Inflammatory macrophage treated with lipopolysaccharide for 1 hour (primary cell): ENCODE measurements at places on chromosomes 12 and 14.

DNA sequence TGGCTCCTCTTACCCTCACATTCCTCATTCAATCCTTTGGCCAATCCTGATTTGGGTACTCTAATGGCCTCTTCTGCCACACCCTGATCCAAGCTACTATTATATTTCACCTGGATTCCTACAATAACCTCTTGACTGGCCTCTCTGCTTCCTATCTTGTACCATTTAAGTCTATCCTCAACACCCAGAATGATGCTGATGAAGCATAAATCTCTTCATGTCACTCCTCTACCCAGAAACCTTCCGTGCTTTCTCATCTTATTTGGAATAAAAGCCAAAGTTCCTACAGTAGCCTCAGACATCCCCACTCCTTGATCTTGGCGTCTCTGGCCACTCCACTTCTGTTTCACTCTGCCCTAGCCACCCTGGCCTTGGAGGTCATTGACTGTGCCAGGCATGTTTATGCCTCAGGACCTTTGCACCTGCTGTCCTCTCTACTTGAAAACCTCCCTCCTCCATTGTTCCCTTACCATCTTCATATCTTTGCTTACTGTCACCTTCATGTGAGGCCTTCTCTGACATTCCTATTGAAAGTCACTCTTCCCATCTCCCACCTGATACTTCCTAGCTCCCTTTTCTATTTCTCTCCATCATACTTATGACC, 46.4 kb upstream of the NRXN3 start:
- no peak for DNase-seq

DNA sequence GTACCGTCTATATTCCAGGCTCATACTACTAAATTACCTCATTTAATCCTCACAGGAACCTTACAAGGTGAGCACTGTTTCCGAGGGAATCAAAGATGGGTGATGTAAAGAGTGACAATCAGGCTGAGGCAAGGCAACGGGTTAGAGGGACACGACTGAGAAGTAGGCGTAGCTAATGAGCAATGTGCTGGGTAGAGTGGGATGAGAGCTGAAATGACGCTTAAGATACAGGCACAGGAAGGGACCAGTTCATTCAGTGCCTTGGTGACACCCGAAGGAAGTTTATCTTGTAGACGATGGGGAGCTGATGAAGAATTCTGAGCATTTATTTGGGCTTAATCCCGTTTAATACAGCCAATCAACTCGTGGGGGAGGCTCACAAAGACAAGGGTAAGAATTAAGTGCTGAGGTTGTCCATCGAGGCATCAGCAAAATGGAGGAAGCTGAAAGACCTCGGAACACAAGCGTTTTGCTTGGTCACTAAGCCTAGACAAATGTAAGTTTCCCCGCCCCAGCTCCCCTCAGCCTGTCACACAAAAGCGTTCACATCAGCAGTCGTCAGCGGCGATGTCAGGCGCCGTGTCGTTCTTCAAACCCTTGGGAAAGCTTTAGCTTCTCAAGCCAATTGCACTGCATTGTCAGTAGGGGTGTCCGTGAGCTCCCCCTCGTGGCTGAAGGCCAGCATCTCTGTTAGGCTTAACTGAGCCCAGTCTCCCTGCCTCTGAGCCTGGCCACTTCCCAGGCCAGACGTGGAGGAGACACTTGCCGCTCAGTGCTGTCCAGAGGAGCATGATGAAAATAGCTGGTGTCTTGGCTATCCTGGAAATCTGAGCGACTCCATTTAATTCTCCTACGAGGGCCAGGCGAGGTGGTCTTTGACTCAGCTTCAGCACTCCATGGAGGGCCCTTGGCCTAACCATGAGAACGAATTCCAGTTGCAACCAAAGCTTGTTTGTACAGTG, 288.5 kb upstream of the G2E3 start:
- peak; percentile 42 for DNase-seq

DNA sequence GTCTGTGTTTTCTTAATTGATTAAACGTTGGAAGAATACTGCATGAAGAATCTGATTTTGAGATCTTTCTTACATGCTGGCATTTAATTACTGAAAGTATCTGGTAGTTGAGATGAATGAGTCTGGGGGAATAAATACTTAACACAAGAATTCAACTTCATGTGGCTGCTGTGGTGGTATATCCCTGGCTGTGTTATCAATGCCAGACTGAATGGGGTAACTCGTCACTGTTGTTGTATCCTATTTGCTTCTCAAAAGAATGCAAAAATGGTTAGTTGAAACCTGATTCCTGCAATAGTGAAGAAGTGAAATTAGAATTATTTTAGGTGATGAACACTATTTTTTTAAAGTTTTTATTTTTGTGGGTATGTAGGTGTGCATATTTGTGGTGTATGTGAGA, 72.5 kb downstream of the HMGA2 start:
- DNase-seq = no peak

DNA sequence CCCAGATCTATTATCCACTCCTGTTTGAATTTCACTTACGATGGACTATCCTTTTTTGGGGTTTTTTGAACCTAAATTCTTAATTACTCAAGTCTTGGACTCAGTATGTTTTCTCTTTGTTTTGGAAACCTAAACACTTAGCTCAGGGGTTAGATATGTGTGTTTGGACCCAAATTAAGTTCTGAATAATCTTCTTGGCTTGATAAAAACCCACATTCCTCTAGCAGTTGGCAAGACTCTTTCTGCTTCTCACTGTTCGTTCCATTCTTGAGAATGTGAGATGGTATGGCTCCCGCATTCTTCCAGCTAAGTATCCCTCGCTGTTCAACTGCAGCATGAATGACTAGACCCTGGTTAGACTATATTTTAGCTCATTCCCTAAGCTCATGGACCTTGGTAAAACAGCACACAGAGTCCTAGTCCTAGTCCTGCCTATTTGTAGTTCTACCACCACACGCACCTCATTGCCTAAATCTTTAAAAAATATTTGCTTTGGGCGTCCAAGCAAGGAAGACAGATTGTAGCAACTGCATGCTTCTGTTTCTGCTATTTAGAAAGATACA, 860.0 kb downstream of the RPS29 start:
- no peak for DNase-seq

DNA sequence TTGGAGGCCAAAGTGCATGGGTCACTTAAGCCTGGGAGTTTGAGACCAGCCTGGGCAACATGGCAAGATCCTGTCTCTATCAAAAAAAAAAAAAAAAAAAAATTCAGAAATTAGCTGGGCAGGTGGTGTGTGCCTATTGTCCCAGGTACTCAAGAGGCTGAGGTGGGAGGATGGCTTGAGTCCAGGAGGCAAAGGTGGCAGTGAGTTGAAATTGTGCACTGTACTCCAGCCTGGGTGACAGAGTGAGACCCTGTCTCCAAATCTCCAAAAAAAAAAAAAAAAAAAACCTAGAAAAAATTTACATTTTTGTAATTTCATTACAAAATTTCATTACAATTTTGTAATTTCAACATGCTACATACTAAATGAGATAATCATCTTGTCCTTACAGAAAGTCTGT, 42.7 kb downstream of the SYNE2 start:
- no peak for DNase-seq

DNA sequence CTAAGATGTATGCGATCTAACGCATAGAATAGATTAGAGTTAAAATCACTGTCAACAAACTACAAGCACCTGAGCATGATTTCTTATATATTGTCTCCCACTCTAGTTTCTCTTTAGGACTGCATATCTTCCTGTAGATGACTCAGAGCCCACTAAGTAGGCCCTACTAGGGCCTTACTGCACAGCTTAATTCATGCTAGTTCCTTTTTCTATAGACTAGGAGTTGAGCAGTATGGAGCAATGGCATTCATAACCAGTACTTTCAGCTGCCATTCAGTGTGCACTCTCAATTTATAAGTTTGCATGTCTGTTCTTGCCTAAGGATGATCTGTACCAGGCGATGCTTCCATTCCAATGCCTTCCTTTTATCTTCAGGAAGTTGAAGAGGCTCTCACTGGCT, 103.5 kb downstream of the METTL25 start:
- DNase-seq = no peak

DNA sequence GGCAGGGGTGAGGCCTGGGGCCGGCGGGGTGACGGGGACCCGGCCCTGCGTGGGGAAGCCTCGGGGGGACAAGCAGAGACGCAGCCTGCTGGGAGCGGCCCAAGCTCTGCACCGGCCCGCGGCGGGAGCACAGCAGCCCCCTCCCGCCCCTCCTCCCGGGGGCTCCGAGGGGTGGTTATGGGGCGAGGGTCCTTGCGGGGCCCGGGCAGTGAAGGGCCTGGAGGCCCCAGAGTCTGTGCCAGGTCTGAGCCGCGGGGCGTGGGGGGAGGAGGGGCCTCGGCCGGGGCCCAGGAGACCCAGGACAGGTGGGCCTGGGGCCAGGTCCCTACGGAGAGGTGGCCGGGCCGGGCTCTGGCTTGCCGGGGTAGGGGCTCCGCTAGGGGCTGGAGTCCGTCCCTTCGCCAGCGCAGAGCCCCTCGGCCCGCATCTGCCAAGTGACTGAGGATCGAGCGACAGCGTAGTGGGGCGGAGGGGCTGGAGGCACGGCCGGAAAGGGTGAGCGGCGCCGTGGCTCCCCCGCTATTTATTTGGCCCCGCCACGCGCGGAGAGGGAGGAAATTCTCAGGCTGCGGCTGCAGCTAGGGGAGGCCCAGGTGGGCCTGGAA, 495 bp downstream of the TMEM121 start:
- DNase-seq = no peak

DNA sequence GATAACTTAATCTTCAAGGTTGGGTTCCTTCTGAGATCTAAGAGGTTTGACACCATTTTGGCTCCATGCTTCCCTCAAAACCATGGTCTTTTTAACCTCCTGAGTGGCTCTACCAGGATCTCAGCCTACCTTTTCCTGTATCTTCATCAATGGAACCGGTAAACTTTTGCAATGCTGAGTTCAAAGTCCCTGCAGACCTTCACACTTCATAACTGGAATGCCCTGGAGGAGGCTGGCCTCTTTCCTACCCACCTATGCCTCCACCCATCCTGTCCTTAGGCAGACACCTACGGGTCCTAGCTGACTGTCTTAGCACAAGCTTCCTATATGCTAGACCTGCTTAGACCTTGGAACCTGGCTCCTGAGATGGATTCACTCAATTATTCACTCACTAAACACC, 89.5 kb upstream of the EEA1 start:
- DNase-seq = no peak

DNA sequence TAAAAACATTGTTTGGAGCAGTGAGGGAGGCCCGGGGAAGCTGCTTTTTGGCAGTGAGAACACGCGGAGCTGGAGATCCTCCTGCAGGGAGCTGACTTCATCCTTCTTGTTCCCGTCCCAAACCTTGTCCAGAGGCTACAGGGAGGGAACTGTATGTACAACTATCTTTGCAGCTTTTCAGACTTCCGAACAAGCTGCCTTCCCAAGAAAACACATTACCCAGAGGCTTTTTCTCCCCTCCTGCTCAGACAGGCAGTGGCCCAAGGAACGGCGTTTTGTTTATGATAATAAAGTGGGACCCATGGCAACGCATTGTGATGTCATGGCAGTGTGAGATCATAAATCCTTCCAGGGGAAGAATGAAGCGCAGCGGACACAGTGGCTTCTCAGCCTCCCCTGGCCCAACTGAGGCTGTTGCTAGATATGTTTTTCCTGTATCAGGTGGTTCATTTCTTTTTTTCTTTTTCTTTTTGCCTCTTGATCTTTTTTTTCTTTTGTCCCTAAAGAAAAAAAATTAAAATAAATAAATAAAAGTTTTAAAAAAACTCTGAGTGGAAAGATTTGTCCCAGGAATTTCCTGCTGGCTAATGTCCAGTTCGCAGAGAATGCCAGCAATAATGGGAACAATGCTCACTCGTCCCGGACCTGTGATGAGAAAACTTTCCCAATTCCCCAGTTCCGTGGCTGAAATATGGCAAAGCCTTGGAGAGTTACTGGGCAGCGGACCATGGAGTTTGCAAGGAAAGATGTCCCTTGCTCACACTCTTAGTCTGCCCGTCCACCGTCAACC, 103.4 kb upstream of the MAP1LC3B2 start:
- DNase-seq = peak; percentile 43

- no peak for DNase-seq
These were observed 106.9 kb upstream of the LRIG3 start for GRCh38 chr12:59027199-59027598.

- peak; percentile 60 for DNase-seq
These were observed 1.3 kb downstream of the BCL2L2 start for GRCh38 chr14:23307687-23308644.

DNA sequence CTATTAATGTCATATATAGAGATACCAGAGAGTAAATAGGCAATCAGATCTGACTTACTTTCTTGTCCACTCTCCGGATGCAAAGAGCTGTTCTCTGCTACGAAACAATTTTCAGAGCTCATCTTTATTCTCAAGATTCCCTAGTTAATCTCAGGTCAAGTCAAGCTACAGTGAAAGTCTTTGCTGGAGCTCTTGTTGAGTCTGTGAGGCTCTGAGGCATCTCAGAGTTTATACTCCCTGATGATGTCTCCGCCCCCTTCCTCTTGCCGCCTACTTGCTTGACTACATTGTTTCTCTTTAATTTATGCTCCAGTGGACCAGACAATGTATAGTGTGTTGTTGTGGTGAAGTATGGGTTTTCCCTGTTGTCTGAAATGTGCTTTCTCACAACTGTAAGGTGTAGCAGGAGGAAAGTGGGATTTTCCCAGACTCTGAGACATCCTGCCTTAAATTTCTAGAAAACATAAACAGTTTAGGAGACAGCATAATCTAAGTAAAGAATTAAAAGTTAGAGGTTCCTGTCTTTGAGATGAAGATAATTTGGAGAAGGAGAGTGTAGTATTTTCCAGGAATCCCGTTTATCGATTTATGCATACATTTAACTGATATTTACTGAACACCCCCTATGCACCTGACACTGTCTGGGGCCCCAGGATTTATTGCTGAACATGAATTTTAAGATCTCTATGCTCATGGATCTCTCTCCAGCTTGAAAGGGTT, at the start of gene CD69:
TSS of gene CD69 (minus strand) at position 203 of the 720 bp plus-strand sequence. CDS start at position 122, 81 bp downstream.
- DNase-seq = peak; percentile 74

DNA sequence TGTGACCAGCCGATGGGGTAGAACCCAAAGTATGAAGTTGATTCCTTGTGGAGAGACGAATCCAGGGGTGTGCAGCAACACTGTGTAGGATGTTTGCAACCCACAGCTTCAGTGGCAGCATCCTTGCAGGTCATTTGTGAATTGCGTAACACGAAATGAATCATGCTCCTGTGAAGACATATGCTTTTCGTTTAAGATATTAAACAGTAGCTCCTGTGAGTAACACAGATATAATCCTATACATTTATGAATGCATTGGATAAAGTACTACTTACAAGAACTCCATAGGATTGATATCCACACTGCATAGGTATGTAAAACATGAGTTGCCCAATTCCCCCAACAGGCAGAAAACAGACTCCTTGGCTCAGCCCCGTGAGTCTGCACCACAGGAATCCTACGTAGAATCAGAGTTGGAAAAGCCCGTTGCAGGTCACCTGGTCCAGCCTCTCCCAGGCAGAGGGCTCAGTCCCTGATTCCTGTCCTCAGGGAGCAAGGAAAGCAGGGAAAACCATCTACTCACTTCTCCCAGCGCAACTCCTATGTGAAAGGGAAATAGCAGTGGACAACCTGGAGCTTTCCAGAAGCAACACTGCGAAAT, 75.8 kb downstream of the GPATCH2L start:
- DNase-seq = peak; percentile 64

- no peak for DNase-seq
These were observed 40.3 kb upstream of the PPP1R13B start for GRCh38 chr14:103887557-103888115.

GRCh38 chr14:54579621-54580020, 12.7 kb downstream of the SAMD4A start:
- peak; percentile 25 for DNase-seq
